ENCODE measurements at places on chromosomes 7 and 10.

DNA sequence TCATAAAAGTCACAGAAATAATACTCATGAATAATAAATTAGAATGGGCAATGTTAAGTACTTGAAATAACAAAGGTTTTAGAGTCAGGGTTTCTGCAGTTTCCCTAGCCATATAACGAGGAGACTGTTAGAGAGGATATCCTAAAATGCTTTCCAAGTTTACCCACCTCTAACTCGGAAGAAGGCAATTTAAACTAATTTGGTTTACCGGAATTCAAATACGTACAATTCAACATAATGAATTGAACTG is 351 bp upstream of the RPS24 start:
- no peak for DNase-seq

- DNase-seq = no peak
Observed at GRCh38 chr7:2759736-2760097, 71.7 kb downstream of the AMZ1 start.

GRCh38 chr10:48501787-48502771 is 102.8 kb downstream of the ARHGAP22 start:
- DNase-seq = no peak

- no peak for DNase-seq
Observed at GRCh38 chr10:88116971-88117626, 253.7 kb downstream of the PTEN start.
